Ovary (tissue), 10 donors: ENCODE measurements at places on chromosomes 13 and 19. TPM values are rescaled to one million over a fixed set of nuclear protein-coding genes. Genes with fewer than 3 reads are reported as not detected.

Gene P2RY11
- 2.1 TPM for polyA plus RNA-seq

Gene NLRP7
- 0.64 TPM for polyA plus RNA-seq

Gene COLGALT1
- polyA plus RNA-seq = 31.4 TPM

Gene RABAC1
- 224 TPM for polyA plus RNA-seq

Gene FUZ
- polyA plus RNA-seq = 36.9 TPM
